ENCODE measurements at places on chromosomes 3 and 15. TPM values are rescaled to one million over a fixed set of nuclear protein-coding genes. Genes with fewer than 3 reads are reported as not detected.

OR5K2 gene
- not detected for total RNA-seq

MCF2L2 gene
- 11.4 TPM for total RNA-seq

ADAMTS7 gene
- total RNA-seq: 0.28 TPM

GOLGA6L4 gene
- total RNA-seq: 0.96 TPM

ADGRG7 gene
- total RNA-seq: not detected

IL17RD gene
- total RNA-seq: 0.02 TPM

WDR48 gene
- total RNA-seq: 34.5 TPM

LRRC15 gene
- not detected for total RNA-seq

AADACL2 gene
- not detected for total RNA-seq

UROC1 gene
- total RNA-seq: not detected

TMCO5A gene
- total RNA-seq: not detected

MRPL46 gene
- 28.3 TPM for total RNA-seq

DUSP7 gene
- 29.3 TPM for total RNA-seq

QARS1 gene
- total RNA-seq: 245 TPM

GCHFR gene
- total RNA-seq: 25.9 TPM

TICRR gene
- 35.5 TPM for total RNA-seq

SLC49A4 gene
- 1.8 TPM for total RNA-seq

LXN gene
- 7.5 TPM for total RNA-seq

SNRPA1 gene
- 132 TPM for total RNA-seq

HYKK gene
- total RNA-seq: 1.9 TPM

MAP1A gene
- total RNA-seq: 7.8 TPM

ACSBG1 gene
- total RNA-seq: 0.28 TPM

ALDH1A3 gene
- total RNA-seq: not detected

ACP3 gene
- total RNA-seq: not detected

COL8A1 gene
- 0.09 TPM for total RNA-seq

PLIN1 gene
- total RNA-seq: not detected

SNAP23 gene
- 63.9 TPM for total RNA-seq

ACOX2 gene
- total RNA-seq: not detected

GSK3B gene
- 35.9 TPM for total RNA-seq

WNT7A gene
- total RNA-seq: not detected

EIF5A2 gene
- total RNA-seq: 11.8 TPM

SLC38A3 gene
- not detected for total RNA-seq

NLGN1 gene
- total RNA-seq: not detected

EPB42 gene
- total RNA-seq: not detected

KLHL25 gene
- 4.3 TPM for total RNA-seq

CD200R1 gene
- 11.7 TPM for total RNA-seq

PROS1 gene
- total RNA-seq: 0.84 TPM

ZNF592 gene
- total RNA-seq: 32.9 TPM

SLCO2A1 gene
- total RNA-seq: not detected

SLC15A2 gene
- 4.8 TPM for total RNA-seq

VGLL3 gene
- total RNA-seq: not detected

ST6GAL1 gene
- 102 TPM for total RNA-seq

SYNPR gene
- total RNA-seq: not detected

IL17RE gene
- 0.68 TPM for total RNA-seq
